Stimulated activated naive B cell treated with anti-CD40 and anti-IgM and Interleukin-4, amounts not matched to agents 10 μg/mL and 1 μg/mL and 100 μg/mL, for 72 hours (primary cell): ENCODE measurements at places on chromosomes 2 and 18.

- no peak overlapping the region for H3K4me3 ChIP-seq
- peak; percentile 8 for DNase-seq
- H3K27ac ChIP-seq: no peak overlapping the region
- H3K4me1 ChIP-seq: no peaks in the 10 kb centered on the region
- H3K27me3 ChIP-seq: no peaks in the 10 kb centered on the region
Observed at GRCh38 chr18:43661570-43661969, 384.3 kb upstream of the SYT4 start.

DNA sequence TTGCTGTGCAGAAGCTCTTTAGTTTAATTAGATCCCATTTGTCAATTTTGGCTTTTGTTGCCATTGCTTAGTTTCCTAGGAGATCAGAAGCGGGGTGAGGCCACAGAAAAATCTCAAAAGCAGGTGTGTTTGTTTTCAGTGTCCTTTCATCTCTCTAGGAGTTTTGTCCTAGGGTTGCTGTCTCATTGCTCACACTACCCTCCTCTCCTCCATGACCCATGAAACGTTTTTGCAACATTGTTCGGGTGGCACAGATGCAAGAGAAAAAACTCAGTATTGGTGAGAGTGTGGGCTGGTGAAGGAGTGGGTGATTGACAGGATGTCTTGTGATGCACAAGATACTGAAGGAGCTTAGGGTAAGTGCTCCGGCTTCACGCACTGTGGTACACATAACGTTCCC, 103.6 kb downstream of the LYPD1 start:
- no peak overlapping the region for H3K4me3 ChIP-seq
- no peak for DNase-seq
- no peaks in the 10 kb centered on the region for H3K36me3 ChIP-seq

DNA sequence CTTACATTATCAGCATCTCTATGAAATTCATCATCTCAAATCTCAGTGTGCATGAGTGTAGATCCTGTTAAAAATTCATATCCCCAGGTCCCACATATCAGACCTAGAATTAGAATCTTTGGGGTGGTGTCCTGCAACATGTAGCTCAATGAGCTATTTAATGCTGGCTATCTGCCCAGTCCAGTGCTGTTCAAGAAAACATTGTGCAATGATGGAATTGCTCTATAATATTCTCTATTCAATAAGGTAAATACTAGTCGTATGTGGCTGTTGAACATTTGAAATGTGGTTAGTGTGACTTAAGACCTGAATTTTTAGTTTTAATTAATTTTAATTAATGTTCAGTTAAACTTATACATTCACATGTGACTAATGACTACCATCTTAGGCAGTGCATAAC, 127.4 kb downstream of the NOL4 start:
- H3K4me3 ChIP-seq: no peak overlapping the region
- no peaks in the 10 kb centered on the region for H3K36me3 ChIP-seq
- no peak for DNase-seq
- no peak overlapping the region for H3K27ac ChIP-seq
- no peaks in the 10 kb centered on the region for H3K4me1 ChIP-seq

GRCh38 chr2:112187046-112187715, 49.0 kb downstream of the FBLN7 start:
- H3K4me3 ChIP-seq: no peak overlapping the region
- no peak for DNase-seq
- H3K36me3 ChIP-seq: no peaks in the 10 kb centered on the region
- H3K27me3 ChIP-seq: peaks cover 21% of the 10 kb centered on the region
- H3K27ac ChIP-seq: peak overlapping the region; percentile 91
